ENCODE measurements at places on chromosomes 2 and 18. TPM values are rescaled to one million over a fixed set of nuclear protein-coding genes. Genes with fewer than 3 reads are reported as not detected.

- DNase-seq: no peak
These were observed 20.8 kb downstream of the COPS7B start for GRCh38 chr2:231807020-231807419.

DNA sequence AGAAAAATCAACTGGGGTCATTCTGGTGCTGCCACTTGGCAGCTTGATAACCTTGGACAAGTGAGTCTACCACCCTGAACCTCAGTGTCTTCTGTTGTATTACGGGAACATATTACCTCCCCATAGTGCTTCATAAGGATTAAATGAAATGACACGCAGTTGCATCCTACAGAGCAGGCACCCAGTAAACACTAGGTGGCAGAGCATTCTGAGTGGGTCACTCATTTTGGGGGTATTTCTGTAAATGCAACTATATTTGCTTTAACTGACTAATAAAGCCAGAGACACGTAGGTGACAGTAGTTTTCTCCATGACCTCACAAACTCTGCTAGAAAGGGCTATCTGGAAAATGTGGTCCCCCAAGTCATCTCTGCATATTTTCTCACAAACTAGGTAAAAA is 4.7 kb downstream of the CD226 start:
- DNase-seq: no peak

- no peak for DNase-seq
These were observed 119.1 kb downstream of the CDC42EP3 start for GRCh38 chr2:37552339-37552738.

DNA sequence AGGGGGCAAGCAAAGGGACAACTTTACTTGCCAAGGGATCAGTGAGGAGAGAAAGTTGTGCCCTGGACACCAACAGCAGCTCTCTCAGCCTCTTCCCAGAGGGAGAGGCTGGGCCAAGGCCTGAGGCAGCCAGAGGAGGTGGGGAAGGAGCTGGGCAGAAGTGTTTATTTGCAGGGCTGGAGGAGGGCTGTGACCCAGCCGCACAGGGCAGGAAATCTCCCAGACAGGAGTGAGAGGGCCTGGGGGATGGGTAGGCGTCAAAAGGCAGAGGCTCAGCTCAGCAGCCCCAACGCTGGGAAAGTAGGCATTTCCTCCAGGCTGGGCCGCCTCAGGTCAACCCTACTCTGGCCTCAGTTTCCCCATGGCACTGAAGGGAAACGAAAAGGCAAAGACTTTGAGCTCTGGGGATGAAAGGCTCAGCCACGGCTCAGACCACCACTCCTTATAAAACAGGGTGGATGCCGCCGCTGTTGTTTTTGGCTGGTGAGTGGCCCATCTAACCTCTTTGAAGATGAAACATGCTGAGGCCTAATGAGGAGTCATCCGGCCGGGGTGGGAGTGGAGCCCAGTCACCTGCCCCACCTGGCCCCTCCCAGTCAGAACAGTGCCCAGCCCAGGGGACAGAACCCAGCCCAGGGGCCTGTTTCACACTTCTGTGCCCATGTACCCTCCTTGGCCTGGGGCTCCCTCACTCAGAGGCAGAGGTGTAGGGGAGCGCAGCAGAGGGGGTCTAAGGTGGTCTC is 21.9 kb upstream of the SEMA4C start:
- no peak for DNase-seq

DNA sequence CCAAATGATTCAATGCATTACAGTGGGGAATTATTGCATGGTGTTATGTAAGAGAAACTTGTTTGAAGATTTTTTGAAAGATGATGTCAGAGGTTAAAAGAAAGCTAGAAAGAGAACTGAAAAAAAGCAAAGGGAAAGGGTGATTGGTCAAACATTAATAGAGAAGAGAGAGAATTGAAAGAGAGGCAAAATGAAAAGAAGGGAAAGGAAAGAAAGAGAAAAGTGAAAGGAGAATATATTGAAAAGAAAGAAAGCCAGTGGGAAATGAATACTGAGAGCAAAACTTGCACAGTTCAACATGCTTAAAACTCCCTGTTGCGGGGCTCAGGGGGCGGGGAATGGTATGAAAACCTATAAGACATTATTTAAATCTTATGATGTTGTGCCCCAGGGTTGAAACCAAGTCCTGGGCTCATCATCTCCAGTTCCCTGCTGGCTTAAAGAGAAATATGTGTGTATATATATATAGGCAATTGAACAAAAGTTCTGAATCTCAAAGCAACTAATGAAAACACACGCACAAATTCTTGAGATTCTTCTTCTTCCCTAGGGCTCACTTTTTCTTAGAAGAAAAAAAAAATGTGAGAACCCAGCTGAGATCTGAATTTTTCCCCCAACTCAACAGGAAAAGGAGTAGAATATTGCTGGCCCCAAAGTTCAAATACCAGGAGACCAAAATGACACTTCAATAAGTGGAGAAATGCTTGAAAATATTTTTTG is 2045.9 kb upstream of the CELF4 start:
- no peak for DNase-seq

DNA sequence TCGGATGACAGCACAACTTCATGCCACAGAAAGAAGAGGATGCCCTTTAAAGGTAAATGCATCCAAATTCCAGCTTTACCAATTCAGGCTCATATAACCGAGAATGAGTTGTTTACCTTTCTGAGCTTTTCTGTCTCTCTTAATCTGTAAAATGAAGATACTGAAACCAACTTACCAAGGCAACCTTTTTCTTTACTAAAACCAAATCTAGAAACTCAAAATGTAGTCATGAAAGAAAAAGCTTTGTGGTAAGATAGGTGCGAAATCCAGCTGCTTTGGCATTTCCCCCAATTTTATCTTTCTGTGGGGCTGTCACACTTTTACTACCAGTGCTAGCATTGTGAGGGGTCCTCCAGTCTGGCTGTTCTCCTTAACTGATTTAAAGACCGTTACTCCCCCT is 240.4 kb downstream of the IKZF2 start:
- no peak for DNase-seq

DNA sequence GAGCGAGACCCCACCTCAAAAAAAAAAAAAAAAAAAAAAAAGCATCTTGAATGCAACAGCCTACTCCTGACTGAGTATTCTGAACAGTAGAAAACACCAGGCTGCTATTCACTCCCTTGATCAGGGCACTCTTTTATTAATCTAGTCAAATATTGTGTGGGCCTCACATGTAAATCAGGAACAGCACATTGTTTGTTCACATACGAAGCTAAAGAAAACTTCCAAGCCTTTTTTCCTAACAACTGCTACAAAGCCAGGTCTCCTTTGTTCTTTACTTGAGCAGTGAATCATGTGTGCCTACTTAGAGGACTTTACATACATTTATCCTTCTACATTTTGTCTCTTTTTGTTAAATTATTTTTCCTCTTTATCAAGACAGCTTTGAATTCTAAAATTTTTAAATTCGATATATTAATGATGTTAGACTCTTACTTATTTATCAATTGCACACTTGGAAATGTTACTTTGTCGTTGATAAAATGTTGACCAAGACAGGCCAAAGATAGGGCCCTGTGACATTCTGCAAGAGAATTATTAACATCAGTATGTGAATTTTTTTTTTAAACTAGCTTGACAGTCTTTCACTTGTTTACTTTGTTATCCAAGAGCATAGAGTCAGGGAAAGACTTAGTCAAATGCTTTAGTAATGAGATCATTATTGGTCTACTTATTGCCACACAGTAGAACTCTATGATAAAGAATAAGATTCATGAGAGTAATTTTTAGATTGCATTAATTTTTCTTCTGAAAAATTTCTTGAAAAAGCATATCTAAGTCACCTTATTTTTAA is 13.2 kb downstream of the SPATS2L start:
- DNase-seq: no peak

DNA sequence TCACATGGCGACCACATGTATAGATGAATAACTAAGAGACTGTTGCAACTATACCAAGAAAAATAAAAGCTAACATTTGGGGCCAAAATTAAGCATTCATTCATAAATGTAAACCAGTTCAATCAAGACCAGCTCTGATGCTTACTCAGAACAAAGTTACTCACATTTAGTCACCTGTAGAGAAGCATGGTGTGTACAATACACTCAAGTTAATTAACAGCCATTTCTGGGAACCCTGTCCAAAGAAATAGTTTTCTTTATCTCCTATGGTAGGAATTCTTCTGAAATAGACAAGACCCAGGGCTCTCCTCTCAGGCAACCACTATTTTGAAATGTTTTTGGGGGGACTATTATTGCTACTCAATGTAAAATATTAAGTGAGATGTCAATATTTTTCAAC is 1.6 kb downstream of the SCN3A start:
- DNase-seq: no peak

GRCh38 chr2:239963646-239964205 is 61.4 kb downstream of the NDUFA10 start:
- no peak for DNase-seq

DNA sequence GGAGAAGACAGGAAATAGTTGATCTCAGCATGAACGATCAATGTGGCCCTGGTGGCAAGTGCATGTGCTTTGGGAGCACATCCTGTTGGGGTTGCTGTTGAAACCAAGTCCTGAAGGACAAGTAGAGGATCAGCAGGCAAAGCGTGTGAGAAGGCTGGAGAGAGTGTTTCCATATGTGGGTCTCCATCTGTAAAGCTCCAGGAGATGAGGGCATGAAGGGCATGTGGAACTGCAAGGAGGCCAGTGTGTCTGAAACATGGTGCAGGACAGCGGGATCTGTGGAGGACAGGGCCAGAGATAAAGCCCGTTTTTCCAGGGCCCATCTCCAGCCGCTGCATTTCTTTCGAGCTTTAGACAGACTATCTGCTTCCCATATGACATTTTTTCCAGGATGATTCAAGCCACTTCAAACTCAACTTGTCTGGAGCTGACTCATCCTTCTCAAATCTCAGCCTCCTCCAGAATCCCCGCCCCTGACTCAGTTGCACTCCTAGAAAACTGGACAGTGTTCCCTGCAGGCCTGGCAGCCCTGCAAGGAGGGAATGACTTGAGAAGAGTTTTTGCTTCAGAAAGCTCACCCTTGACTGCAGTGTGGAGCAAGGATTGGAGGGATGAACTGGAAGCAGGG is 226.1 kb downstream of the VAPA start:
- no peak for DNase-seq

DNA sequence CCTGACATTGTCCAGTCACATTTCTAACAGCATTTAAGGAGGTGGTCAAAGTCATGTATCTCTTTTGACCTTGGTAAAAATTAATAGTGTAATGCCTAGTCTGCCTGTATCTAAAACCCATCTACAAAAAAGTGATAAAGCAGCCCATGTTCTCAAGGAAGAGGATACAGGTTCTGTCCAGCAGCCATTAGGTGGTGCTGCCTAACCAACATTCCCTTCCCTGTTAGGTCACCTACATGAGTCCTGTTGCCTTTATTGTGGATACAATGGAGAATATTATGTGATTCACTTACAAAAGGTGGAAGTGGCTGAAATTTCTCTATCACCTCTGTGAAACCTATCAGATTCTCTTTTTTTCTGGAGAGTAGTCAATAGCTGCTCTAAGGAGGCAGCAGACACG is 52.5 kb downstream of the AQP4 start:
- peak; percentile 33 for DNase-seq

DNA sequence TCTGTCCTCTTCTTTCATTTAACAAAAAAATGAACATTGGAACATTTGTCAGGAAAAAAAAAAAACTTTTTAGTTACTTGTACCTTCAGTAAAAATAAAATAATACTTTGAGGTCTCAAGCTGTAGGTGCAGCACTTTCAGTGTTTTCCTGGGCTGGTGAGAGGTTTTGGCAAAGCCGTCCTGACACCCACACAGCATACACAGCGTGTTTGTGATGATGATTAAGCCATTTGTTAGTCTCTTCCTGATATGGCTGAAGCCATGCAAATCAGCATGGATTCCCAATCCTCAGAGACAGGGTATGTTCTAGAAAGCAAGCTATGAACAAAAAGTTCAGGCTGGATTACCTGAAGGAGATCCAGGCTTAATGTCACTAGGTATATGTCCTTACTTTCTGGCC is 236.8 kb downstream of the ZNF516 start:
- no peak for DNase-seq

DNA sequence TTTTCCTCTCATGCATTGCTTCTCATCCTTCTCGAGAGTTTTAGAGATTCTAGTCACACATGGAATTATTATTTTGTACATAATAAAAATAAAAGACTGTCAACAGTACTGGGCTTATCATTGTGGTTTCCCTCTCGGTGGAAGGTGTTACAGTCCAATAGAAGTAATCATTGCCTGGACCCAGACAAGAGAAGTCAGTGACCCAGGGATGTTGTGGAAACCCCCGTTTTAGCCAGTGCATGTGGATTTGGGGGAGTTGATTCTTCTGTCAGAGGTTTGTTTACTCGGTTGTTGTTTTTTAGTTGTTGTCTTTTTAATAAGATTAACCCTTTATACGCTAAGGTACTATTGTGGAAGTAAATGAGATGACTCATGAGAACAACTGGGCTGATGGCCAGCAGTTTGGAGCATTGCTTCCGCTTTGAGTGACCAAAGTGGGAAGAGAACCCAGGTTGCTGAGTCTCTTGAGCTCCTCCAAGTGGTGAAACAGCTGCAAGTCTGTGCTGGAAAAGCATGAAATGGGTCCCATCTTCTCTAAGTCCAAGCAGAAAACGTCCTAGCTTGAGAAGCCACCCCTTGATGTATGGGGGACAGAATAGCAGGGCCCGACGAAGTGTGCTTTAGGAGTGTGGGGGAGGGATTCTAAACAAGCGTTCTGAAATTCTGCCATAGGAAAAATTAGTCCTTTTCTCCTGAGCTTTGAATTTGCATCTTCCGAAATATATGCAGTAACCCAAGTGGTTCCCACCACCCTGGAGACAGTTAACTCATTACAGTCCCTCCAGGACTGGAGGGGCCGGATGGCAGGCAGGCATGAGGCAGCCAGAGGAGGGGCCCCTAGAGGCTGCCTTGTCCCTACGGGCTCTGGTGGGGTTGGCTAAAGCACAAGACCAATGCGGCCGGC is 61.8 kb upstream of the GPR45 start:
- DNase-seq: peak; percentile 81

GRCh38 chr2:177291701-177292100 is 27.2 kb upstream of the NFE2L2 start:
- DNase-seq: no peak

DNA sequence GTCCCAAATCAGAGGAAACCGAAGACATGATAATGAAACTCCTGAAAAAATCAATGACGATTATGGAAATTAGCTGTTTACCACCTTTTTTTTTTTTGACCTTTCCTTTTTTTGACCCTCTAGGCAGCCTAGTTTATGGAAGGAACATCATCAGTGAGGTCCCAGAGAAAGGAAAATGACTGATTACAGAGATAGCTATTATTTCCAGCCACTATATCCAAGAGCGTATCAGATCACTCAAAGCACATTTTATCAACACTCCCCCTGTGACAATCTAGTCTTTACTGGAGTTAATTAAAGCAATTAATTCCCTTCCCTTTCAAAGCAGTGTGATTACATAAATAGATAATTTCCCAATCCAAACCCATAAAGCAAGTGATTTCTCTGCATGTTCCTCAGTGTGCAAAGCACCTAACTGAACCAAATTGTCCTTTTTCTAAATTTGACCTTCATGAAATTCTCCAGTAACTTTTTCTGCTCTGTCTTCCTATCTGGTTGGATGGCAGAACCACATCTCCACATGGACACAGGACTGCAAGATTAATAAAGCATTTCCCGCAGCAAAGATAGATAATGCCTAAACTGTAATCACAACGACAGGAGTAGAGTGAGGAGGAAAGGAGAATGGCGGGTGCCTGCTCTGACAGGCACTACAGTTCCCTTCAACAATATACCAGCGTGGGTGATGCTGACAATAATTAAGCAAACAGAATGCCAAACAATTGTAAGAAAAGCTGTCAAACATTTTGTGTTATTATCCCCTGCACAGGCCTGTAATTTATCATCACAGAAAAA is 194.4 kb downstream of the SLC8A1 start:
- no peak for DNase-seq

Gene IL1RL1
- total RNA-seq: 7.1 TPM

Gene GREB1L
- 1.0 TPM for total RNA-seq

Gene DSG1
- not detected for total RNA-seq

Gene RAMP1
- 154 TPM for total RNA-seq

Gene AQP12A
- 9.7 TPM for total RNA-seq

Gene FAM161A
- total RNA-seq: 4.4 TPM

Data from mucosa of descending colon (tissue), 3 donors.